Right lung (tissue), 10 donors: ENCODE measurements at places on chromosomes 5 and 9. TPM values are rescaled to one million over a fixed set of nuclear protein-coding genes. Genes with fewer than 3 reads are reported as not detected.

The OTP gene
- not detected for polyA plus RNA-seq

The CARD19 gene
- 22.2 TPM for polyA plus RNA-seq

The SMIM32 gene
- polyA plus RNA-seq = 0.34 TPM

The SMIM33 gene
- not detected for polyA plus RNA-seq

The KLF9 gene
- 4.4 TPM for polyA plus RNA-seq
